Stimulated activated CD8-positive, alpha-beta memory T cell treated with anti-CD3 and anti-CD28 coated beads, Interleukin-2, amount 100 ng/mL, for 1 hour (primary cell): ENCODE measurements at places on chromosomes 11 and 22.

DNA sequence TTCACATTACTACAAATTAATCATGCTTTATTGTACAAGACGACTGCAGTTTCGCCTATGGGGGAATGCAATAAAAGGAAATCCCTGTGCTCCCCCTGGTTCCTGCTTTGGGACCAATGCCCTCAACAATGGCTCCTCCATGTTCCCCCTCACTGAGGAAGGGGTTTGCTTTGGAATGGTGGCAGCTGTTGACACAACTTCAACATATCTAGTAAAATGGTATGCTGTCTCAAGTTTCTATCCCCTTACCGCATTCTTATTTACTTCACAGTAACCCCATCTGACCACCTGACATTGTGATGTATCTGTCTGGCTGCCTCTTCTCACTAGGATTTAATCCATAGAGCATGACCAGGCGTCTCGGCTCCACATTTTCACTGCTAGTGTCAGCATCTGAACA is 48.8 kb downstream of the PIWIL3 start:
- no peak for DNase-seq

DNA sequence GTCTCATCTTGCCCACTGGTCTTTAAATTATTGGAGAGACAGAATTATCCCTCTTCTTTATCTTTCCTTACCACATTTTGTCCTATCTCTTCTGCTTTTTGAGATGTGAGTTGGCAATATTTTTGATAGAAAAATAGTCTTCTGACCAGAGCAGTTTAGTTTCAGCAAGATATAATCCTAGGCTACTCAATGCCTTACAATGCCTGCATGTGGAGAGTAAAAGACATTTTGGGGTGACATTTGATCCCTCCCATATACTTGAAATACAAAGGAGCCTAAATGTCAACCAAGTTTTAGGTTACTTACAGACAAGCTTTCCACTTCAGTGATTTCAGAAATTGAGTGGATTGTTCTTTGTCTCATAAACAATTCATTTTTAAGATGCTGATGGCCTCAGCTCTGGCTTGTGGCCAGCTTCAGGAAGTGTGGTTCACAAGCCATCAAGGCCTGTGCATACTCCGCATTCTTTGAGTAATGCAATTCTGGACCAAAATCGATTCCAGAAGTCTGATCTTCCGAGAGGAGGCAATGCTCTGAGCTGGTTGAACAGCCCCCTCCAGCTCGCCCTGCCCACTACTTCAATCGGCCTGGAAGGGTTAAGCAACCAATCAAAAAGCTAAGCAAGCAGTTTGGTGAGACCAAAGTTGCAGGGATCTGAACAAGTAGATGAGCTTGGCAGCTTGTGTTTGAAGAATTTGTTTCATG is 274.4 kb downstream of the BLID start:
- DNase-seq = no peak

DNA sequence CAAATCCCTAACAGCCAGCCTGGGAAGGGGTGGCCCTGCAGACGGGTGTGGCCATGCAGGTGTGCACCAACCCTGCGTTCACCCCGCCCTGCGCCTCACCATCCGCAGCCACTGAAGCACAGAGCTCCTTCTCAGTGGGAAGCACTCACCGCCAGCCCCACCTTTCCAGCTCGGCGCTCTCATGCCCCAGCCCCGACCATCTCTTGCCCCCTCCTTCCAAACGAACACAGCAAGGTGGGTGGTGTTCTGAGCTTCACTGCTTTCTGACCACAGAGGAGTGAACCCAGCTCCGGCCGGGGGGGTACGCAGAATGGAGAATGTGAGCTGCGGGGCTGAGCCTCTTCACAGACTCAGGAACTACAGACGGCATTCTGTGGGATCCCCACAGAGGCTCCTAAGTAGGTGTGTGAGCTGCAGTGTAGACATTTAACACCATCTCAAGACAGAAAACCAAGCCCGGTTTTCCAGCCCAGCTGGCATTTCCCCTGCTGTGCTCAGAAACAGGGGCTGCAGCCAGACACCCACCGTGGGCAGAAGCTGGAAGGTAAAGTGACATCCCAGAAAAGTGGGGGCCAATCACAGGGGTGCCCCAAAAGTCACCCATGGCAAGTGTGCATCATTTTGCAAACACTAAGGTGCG is 88.4 kb upstream of the RTL6 start:
- no peak for DNase-seq

GRCh38 chr11:7592711-7593110 is 78.9 kb downstream of the PPFIBP2 start:
- no peak for DNase-seq

DNA sequence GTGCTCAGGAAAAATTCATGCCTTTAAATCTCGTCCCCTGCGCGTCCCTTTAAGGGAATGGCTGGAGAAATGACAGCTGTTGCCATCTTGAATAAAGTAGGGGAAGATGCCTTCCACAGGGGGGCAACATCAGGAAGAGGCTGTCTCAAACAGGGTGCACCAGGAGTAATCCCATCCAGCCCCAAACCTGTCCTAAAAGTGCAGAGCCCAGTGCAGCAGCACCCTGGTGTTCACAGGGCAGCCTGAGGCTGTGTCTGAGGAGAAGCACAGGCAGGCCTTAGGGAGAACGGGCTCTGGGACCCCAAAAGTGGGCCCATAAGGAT is 10.8 kb upstream of the C11orf96 start:
- DNase-seq = no peak

DNA sequence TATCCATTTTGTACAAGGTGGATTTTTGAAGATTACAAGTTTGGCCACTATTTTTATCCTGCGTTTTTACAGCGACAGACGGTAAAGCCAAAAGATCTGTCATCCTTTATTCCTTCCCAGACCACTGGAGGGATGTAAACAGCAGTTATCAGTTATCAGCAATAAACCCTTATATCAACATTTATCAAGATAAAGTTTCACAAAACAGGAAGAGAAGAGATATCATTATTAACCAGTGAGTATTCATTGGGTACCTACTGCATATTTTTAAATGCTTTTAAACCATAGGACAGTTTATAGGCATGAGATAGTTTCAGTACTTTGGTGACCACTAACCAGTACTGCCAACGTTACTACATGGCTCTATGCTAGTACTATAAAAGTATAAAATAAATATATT is 5.9 kb upstream of the REXO2 start:
- no peak for DNase-seq

DNA sequence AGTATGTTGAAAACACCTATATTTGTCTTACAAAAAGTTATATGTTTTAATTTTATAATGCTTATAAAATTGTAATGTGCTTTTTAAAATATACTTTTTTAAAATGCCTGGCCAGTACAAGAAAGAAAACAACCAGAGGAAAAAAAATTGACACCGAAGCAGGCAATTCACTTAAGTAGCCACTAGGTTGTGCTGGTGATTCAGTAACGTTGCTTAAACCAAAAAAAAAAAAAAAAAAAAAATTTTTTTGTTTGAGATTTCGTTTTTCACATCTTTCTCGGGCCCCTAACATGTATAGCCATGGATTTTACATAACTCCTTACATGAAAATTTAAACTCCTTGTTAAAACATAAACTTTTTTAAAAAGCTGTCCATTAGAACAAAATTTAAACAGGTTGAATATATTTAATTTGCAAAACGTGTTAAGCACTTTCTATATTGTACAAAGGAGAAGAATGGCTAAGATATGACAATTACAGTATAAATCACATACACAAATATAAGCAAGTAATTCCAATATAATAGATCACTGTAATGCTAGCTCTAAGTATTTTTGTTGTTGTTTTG is 9.2 kb downstream of the OR8B4 start:
- DNase-seq = no peak
